ENCODE measurements at places on chromosomes 12 and 14.

- ATAC-seq = no peak
Observed at GRCh38 chr12:19654650-19655376, 215.5 kb downstream of the AEBP2 start.

- ATAC-seq = peak; percentile 95
Observed at GRCh38 chr14:35480119-35480769, 53.7 kb upstream of the INSM2 start.

GRCh38 chr12:124545508-124546418 is 21.6 kb downstream of the NCOR2 start:
- ATAC-seq = peak; percentile 93

- ATAC-seq = no peak
Observed at GRCh38 chr12:103758310-103759089, 82.5 kb downstream of the NT5DC3 start.

- ATAC-seq = peak; percentile 99
Observed at GRCh38 chr12:108701779-108702441, 29.4 kb downstream of the CORO1C start.

- ATAC-seq = no peak
Observed at GRCh38 chr14:61558271-61558670, 137.0 kb upstream of the HIF1A start.

DNA sequence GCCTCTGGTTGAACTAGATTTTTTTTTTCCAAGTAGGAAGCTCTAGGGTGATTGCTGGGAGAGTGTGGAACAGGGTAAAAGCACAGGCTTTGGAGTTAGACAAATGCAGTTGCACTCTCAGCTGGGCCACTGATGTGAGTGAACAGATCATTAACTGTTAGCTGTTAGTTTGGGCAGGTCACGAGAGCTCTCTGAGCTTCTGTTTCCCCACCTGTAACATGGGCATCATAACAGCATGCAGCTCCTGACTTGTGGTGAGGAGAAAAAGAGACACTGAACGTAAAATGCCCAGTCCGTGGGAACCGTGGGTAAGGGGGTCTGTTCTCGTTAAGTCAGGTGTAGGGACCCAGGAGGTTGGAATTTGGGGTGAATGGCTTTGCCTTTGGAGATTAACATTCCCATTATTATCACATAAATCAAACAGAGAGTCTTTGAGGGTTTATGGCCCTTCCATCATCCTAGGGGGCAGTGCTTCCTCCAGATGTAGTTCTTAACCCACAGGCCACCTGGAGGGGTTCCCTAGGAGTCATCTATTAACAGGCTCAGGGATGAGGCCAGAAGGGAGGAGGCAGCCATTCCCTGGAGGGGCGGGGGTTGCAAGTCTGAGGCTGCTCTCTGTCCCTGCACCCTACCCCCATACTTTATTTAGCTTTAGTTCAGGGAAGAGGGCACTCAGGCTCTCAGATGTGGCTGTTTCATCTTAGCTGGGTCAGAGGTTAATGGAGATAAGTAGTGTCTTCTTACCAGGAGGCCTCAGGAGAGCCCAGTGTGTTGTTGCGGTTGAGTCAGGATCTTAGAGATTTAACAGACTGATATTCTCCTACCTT is 135.2 kb downstream of the DACT1 start:
- ATAC-seq = no peak

DNA sequence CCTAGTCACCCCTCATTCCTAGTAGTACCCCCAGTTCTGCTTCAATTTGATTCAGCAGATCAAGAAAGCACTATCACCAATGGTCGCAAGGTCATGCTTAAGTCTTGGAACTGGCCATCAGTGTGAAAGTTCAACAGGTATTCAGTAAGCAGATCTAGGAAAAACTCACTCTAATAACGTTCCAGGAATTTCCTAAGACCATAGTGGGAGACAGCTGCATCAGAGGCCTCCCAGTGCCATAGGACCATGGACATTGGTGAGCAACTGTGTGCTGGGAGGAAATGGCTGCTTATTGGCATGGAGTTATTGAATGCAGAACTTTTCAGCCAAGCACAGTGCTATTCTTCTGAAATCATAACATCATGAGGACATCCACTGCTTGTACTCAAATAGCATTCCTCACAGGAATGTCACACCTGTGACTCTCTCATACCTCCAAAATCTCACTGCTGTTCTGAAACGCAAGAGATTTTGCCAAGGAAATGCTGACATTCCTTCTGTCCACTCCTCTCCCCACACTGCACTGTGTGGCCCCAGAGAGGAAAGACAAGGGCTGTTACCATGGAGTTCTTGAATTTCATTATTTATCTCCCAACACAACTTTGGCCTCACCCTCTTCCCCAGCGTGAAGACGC is 30.9 kb upstream of the MDM2 start:
- ATAC-seq = no peak

DNA sequence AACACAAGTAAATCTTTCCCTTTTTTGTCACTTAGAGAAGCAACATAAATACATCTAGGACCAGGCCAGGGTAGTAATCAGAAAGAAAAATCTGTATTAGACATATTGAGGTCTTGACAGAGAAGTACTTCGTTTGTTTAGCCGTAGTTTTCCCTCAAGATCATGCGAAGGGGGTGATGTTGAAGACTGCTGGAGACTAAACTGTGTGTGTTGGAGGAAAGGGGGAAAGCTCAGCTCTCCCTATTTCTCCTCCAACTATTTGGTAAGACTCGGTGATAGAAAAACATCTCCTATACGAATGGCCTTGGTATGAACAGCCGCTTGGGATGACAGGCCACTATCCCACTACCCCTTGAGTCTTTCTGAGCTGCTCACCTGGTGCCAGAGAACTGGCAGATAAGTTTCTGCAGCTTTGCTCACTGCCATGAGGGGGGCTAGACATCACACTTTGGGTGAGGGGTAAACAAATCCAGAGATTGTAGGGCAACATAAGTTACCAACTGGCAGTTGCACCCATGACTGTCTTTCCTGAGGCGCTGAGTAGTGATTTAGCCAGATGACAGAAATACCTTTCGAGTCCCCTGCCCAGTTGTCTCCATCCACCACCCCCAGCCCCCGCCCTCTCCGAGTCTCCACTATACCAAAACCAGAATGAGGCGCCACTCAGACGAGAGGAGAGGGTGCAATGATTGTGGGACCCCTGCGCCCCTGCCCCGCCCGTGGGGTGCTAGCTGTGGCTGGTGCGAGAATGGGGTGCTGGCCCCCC is 685 bp downstream of the VAMP1 start:
- no peak for ATAC-seq
